ENCODE measurements at places on chromosomes 4 and X.

- DNase-seq = no peak
Measured at GRCh38 chr4:140854168-140854567, 98.0 kb upstream of the TBC1D9 start.

DNA sequence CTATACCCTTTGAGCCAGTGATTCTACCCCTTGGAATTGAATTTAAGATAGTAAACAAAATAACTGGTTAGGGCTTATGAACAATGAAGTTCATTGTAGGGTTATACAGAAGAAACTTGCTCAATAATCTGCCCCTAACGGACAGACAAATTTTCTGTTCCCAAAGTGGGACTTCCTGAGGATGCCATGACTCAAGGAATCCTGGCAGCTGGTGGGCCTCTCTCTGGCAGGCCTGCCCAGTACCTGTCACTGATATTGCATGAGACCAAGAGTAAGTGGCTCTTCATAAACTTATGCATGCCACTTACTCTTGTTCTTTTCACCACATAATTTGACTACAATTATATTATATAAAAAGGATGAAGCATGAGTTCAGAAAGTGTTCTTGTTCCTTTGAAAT lies 41.5 kb downstream of the GPRIN3 start:
- DNase-seq = peak; percentile 26

- peak; percentile 76 for DNase-seq
Measured at GRCh38 chrX:107718156-107718621, 57.4 kb downstream of the TSC22D3 start.

DNA sequence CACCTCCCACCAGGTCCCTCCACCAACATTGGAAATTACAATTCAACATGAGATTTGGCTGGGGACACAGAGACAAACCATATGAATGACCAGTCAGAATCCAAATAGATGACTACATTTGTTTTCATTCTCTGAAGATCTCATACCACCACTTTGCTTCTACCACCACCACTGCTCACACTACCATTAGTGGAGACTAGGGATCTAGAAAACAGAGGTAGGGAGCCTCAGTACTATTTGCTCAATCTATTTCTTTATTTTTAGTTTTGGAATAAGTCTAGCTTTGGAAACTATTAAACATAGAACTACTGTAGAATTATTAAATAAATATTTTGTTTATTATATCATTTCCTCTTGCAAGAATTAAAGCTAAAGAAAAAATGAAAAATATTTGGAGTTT lies 727.9 kb downstream of the CCSER1 start:
- DNase-seq = no peak

GRCh38 chr4:150886597-150886996 lies 128.5 kb downstream of the LRBA start:
- no peak for DNase-seq

DNA sequence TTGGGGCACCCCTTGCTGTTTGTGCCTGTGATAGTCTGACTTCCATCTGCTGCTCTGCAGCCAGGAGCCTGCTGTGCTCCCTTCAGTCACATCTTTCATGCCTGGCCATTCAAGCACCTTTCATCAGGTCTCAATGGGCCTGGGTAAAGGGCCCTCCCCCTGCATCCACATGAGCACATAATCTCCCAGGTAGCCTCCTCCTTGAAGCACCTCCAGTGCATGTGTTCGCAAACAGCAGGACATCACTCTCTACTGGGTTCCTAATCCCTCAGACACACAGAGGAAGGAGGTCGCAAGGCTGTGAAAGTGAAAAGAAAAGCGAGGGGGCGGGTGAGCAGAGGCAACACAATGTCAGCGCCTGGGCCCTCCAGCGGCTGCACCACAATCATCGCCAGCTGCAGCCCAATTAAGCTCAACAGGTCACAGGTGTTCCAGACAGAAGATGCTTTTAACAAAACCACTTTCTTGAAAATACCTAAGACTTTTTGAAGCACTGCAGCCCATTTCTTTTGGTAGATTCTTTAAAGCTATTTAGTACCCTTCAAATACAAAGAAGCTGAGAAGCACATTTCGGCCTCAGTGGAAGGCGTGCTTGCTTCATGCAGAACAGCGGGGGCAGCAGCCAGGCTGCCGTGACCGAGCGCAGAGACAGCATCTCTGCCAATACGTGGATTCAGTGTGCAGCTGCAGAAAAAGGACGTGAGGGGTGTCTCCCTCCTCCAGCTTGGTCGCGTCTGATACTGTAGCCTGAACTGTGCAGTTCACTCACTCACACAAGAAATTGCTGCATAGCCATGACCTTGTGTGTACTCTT lies 92.2 kb upstream of the SPRY1 start:
- DNase-seq = no peak

- DNase-seq = no peak
Measured at GRCh38 chr4:109276482-109277095, 25.9 kb downstream of the COL25A1 start.
